ENCODE measurements at places on chromosomes 13 and 19.

GRCh38 chr19:755063-755462 lies 4.2 kb downstream of the MISP start:
- DNase-seq = no peak

GRCh38 chr13:26978081-26978860 lies 193.3 kb downstream of the USP12 start:
- DNase-seq = no peak

DNA sequence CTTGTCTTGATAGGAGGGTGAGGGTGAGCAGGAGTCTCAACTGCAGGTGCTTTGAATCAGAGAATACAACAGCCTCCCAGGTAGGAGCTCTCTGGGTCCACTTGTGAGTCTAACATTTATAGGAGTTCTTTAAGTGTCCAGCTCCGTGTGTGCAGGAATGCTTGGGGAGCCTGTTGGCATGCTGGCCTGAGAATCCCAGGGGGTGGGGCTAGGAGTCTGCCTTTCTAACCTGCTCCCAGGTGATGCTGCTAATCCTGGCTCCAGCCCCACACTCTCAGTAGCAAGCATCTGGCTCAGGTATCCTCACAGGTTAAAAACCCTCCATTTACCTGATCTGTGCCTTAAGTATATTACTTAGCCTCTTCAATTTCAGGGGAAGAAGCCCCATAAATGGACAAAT lies 368.9 kb downstream of the RBM26 start:
- no peak for DNase-seq

GRCh38 chr13:76937281-76937820 lies 11.0 kb upstream of the ACOD1 start:
- no peak for DNase-seq

DNA sequence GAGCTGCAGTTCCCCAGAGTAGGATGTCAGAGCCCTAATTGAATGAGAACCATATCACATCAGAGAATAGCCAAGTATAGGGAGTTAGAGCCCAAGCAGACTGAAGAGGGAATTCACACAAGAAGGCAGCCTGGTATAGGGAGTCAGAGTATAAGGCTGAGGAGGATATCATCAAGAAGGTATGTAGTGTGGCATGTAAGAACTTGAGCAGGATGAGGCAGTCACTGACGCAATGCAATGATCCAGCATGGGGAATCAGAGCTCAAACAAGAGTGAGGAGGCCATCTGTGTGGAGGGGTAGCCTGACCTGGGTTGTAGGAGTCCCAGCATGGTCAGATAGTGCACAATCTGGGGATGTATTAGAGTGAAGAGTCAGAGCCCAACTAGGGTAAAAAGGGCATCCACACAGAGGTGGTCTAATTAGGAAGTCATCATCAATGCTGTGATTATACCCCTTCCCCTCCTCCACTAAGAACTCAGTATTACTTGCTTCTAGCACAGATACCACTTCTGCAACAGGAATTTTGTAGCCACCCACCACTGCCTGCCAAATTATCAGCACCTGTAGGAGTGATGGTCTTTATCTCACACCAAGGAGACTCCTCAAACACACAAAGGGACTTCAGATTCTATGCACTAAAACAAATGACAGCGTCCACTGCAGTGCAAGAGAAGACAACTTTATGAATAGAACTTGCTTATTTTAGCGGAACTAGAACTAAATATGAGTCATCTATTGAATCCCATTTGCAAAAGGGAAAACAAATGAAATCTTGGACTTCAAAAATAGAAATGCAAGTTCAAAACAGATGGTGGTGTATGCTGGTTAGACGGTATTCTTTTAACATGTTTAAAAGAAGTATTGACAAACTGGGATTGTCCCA lies 107.2 kb downstream of the FNDC3A start:
- no peak for DNase-seq

GRCh38 chr19:6238256-6238642 lies 41.5 kb downstream of the MLLT1 start:
- DNase-seq = no peak

DNA sequence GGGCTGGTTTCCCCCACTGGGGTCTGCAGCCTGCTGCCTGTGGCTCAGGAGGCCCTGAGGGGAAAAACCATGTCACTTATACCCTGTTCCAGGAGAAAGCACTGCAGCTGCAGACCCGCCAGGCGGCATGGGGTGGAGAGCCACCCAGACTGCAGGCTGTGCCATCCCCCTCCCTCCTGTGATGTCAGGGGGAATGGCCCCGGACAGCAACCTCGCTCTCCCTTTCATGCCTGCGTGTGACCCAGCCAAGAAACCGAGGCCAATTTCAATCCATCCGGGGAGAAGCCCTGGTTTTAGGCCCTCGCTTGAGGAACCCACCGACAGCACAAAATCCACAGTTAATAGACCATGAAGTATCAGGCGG lies 37.2 kb upstream of the MATK start:
- no peak for DNase-seq

- DNase-seq = no peak
Observed at GRCh38 chr13:58300224-58300623, 668.7 kb downstream of the PCDH17 start.

GRCh38 chr19:33248954-33249613 lies 23.4 kb upstream of the SLC7A10 start:
- DNase-seq = no peak
